ENCODE measurements at places on chromosomes 3 and 15. TPM values are rescaled to one million over a fixed set of nuclear protein-coding genes. Genes with fewer than 3 reads are reported as not detected.

BFSP2 gene
- not detected for polyA plus RNA-seq

ITIH3 gene
- polyA plus RNA-seq, result 7.7 TPM

MCTP2 gene
- 20.7 TPM for polyA plus RNA-seq

LRTM1 gene
- polyA plus RNA-seq, result not detected

ITGA11 gene
- 2.6 TPM for polyA plus RNA-seq

DUOXA2 gene
- polyA plus RNA-seq, result not detected

SOX14 gene
- polyA plus RNA-seq, result not detected

FSIP1 gene
- 2.1 TPM for polyA plus RNA-seq

CCDC54 gene
- 0.13 TPM for polyA plus RNA-seq

SNURF gene
- polyA plus RNA-seq, result 46.5 TPM

CLDN16 gene
- polyA plus RNA-seq, result 31.3 TPM

DUOX2 gene
- 0.03 TPM for polyA plus RNA-seq

UTS2B gene
- polyA plus RNA-seq, result 0.79 TPM

NCKIPSD gene
- polyA plus RNA-seq, result 17.4 TPM

CFAP91 gene
- 15.3 TPM for polyA plus RNA-seq

SPATA12 gene
- polyA plus RNA-seq, result 0.06 TPM

ALDH1A3 gene
- polyA plus RNA-seq, result 6.6 TPM

GOLGA8N gene
- 11.6 TPM for polyA plus RNA-seq

STRIT1 gene
- 2.1 TPM for polyA plus RNA-seq

HRH1 gene
- 2.4 TPM for polyA plus RNA-seq

SMAD6 gene
- polyA plus RNA-seq, result 27.4 TPM

PCLAF gene
- 59.4 TPM for polyA plus RNA-seq

RYK gene
- polyA plus RNA-seq, result 99.8 TPM

PLA2G4D gene
- polyA plus RNA-seq, result 0.13 TPM

MEX3B gene
- 15.9 TPM for polyA plus RNA-seq

EPHB1 gene
- polyA plus RNA-seq, result 5.6 TPM

FBN1 gene
- 118 TPM for polyA plus RNA-seq

DNAH12 gene
- polyA plus RNA-seq, result 0.97 TPM

MESP2 gene
- 0.34 TPM for polyA plus RNA-seq

GLDN gene
- 0.62 TPM for polyA plus RNA-seq

THSD4 gene
- 38.4 TPM for polyA plus RNA-seq

CACNA2D2 gene
- 18.6 TPM for polyA plus RNA-seq

SOX2 gene
- 0.27 TPM for polyA plus RNA-seq

BTD gene
- polyA plus RNA-seq, result 18.0 TPM

TM4SF1 gene
- 76.7 TPM for polyA plus RNA-seq

MRPL46 gene
- 34.3 TPM for polyA plus RNA-seq

TGM4 gene
- 0.10 TPM for polyA plus RNA-seq

Data from left renal cortex interstitium (tissue), 4 donors.